GM04504 (cell line): ENCODE measurements at places on chromosomes 5 and 9.

DNA sequence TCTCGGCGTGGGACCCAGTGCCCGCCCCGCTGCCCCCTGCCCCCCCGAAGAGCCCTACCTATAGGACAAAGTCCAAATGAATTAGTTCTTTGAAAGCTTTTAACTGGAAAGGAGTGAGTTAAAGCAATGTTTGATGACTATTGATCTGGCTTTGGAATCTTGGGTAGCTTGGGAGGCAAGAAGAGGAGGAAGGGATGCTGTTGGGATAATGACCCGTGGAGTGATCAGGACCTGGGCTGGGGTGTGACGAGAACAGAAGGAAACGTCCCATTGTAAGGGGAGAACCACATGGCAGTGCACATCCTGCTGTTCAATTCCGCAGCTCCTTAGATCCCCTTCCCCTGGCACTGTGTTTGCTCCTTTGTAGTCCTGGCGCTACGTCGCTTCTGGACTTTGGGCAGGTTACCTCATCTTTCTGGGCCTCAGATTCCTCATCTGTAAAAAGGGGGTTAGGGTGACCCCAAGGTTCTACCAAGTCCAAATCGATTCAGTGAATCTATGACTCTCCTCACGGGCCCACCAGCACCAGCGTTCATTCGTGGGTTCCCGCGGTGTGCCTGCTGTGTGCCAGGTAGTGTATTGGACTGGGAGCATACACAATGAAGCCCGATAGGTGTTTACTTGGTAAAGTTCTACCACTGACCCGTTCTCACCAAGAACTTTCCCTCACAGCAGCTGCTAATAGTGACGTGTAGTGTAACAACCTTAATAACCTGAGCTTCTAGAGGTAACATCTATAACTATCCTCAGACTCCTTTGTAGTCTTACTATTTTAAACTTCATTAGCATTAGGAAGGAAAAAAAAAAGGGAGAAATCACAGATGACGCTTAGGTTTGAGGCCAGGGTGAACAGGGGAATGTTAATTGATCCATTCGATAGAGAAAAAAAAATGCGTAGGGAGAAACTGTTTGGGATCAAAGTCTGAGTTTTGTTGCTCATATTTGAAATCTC, 1.1 kb upstream of the NADK2 start:
- DNase-seq = no peak

GRCh38 chr5:11415751-11416150, 488.5 kb downstream of the CTNND2 start:
- DNase-seq = no peak

- DNase-seq = no peak
Observed at GRCh38 chr9:78928625-78929405, 631.9 kb downstream of the PSAT1 start.

- DNase-seq = no peak
Observed at GRCh38 chr9:29555502-29555901, 1982.2 kb upstream of the C9orf72 start.

DNA sequence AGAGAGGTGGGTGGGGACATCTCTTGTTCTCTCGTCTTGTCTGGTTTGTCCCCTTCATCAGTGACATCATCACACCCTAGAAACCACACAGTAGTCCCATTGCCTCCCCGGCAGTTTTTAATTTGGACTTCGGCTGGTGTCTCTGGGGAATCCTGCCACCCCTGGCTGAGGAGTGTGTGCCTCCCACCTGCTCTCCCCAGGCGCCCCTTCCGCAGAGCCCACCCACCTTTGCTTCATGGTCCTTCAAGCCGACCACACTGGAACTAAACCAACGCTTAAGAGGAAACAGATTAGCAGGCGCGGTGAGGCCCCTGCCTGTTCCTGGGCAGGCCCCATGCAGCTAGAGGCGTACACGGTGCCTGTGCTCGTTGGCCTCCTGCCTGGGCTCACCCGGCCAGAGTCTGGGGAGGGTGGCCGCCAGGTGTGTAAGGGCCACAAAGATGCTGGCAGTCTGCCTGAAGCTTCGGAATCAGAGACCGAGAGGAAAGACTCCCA, 107.6 kb upstream of the SPRY4 start:
- no peak for DNase-seq

- no peak for DNase-seq
Observed at GRCh38 chr9:90767523-90768100, 34.0 kb upstream of the SYK start.

GRCh38 chr5:167402671-167403070, 888.8 kb upstream of the WWC1 start:
- DNase-seq = no peak
